Right lung (tissue), 10 donors: ENCODE measurements at places on chromosomes 12 and 14.

GRCh38 chr12:103470664-103471063 lies 25.1 kb downstream of the C12orf42 start:
- DNase-seq: no peak

DNA sequence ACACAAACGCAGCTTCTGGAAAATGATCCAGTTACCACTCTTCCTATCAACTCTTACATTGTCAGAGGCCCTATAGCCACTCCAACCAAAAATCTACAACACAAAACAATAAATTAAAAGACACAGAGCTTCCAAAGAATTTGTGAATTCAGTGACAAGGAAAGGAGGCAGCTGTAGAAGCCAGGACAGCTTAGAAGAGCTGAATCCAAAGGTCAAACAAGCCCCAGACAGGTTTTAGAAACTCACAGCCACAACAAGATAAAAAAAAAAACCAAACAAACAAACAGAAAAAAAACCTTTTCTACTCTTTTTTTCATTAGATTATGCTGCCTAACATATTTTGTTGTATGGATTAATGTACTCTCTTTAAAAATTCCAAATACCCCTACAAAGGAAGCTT lies 94.4 kb downstream of the KIF21A start:
- no peak for DNase-seq

DNA sequence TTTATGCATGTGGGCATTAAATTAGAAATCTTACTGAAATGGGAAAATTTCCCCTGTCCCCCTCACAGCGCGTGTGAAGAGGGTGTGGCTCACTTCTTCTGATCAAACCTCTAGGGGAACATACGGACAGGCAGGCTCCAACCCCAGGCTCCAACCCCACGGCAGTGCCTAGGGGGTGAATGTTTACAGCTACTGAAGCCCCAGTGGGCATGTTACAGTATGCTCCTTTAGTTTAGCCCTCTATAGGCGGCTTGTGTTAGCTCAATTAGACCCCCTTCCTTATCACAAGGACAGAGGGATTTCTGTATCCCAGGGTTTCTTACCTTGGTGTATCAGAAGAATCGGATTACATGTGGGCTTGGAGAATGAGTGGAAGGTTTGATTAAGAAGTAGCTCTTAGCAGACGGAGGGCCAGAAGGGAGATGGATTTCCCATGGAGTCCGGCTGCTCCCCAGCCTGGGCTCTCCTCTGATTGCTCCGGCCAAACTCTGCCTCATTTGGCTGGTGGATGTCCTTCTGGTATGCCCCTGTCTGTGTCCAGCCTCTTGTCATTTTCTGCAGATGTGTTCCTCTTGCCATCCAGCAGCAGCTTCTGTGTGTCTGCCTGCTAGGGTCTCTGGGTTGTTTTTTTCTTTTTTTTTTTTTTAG lies 223.7 kb downstream of the TMTC2 start:
- no peak for DNase-seq

- no peak for DNase-seq
Observed at GRCh38 chr12:98894412-98895085, 249.5 kb downstream of the APAF1 start.

DNA sequence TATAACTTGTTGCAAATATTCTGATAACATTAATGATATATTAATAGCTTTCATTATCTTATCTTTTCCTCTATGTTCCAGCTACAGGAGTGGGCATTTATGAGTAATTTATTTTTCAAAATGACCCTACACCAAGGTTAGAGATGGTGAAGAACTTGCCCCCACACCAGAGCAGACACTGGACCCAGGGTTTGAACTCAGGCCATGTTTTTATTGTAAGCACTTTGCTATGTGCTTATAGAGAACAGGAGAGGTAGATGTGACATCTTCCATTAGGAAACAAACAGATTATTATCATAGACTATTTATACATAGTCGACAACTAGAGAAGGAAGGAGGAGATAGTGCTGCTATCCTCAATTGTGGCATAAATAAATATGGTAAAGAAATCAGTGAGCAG lies 265.2 kb downstream of the EGLN3 start:
- DNase-seq: no peak

DNA sequence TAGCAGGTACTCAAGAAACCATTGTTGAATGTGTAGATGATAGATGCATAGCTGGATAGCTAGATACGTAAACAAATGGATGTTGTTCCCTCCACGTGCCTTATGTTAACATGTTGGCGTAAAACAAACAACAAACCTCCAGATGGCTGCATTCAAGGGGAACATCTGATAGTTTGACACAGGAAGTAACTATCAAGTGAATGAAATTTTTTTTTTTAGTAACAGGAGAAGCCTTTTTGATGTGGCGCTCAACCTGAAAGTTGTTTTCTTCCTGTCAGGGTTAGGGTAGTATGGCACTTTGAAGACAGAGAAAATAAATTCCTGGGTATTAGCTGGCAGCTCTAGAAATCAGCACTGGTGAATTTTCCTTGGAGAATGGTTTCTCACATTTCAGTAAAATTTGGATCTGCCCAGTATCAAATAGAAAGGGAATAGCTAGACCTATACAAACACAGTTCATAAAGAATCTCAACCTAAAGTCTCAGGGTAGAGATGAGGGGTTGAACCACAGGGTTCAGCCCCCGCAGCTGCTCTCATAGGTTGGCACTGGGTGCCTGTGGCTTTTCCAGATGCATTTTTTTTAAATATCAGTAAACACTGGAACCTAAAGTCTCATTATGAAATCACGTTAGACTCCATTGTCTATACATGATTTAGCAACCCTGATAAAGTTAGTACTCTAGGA lies 18.8 kb upstream of the RAP1B start:
- no peak for DNase-seq
